Stimulated activated CD8-positive, alpha-beta memory T cell treated with anti-CD3 and anti-CD28 coated beads, Interleukin-4, amount 100 ng/mL, for 4 hours (primary cell): ENCODE measurements at places on chromosomes 1 and 21.

- no peak for DNase-seq
Observed at GRCh38 chr21:40841524-40842196, 5.3 kb downstream of the DSCAM start.

GRCh38 chr1:14894811-14895560, 258.6 kb upstream of the TMEM51 start:
- DNase-seq = no peak

- DNase-seq = no peak
Observed at GRCh38 chr1:117696561-117696960, 90.7 kb downstream of the TENT5C start.

- no peak for DNase-seq
Observed at GRCh38 chr1:110606657-110607535, 738 bp upstream of the KCNA2 start.

DNA sequence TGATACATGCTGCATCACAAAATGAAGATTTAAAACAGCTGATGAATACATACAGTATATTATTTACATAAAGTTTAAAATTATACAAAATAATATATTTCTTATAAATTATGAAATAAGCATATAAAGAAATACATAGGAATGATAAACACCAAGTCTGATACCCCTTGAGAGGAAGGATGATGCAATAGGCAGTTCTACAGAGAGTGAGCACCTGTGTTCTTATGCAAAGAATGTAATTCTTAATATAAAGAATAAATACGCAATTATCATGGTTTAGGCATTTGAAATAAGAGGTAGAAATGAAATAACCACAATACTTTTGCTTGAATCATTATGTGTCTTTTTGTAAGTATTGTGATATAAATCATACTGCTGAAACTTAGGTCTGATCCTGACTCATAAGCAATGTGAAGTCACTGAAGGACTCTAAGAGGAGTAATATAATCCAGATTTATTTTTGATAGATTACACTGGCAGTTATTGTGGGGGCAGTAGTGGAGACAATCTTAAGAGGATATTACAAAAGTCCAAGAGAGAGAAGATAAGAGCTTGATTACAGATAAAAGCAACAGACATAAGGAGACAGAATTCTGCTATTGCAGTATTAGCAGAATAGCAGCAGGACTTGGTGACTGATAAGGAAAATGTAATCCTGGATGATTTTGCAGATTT, 39.0 kb downstream of the TTLL7 start:
- DNase-seq = no peak

- DNase-seq = no peak
Observed at GRCh38 chr1:175893192-175893591, 149.8 kb upstream of the TNR start.

- peak; percentile 7 for DNase-seq
Observed at GRCh38 chr1:7810395-7810794, 26.3 kb downstream of the PER3 start.

DNA sequence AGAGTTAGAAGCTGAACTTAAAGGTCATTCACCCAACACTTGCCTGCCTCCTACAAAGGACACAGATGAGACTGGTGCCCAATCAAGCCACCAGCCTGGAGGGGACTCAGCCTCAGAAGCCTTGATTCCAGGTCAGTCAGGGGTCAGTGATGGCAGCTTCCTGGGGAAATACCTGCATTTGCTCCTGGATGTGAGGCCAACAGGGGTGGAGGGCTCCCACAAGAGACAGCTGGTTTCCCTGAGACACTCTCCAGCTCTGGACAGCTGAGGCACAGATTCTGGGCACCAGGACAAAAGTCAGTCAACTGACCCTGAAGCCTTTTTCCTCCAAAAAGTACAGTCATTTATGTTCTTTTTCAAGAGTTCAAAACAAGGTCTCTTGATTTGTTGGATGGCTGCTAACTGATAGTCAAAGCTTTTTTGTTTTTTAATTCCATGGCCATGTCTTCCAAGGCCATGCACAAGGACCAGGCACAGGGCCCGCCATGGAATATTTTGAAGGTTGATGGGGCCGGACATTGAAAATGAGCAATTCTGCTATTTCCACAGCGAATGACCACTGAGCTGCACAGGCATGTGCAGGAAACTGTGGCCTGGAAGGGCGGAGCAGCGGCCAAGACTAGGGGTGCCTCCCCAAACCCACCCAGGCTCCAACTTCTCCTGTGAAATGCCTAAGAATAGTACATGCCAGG, 1.8 kb downstream of the C2CD2 start:
- DNase-seq = no peak

DNA sequence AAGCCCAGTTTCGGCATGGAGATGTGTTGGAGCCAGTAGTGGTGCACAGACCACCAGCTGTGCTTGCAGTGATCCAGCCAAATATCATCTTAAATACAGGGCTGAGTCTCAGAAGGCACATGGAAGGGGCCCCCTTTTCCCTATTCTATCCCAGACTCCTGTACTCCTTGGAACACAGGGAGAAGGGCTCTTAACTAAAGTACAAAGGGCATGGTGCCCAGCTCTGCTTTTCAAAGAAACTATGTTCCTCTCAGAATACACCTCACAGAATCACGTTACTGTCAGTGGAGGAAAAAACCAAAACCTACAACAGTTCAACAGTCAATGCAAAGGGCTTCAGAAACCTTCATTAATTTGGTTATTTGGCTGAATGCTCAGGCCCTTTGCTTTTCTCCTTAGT, 180.6 kb upstream of the C1orf105 start:
- no peak for DNase-seq

GRCh38 chr1:31923901-31924535, 14.2 kb downstream of the PTP4A2 start:
- DNase-seq = no peak

- no peak for DNase-seq
Observed at GRCh38 chr1:41813226-41813625, 105.5 kb downstream of the HIVEP3 start.

DNA sequence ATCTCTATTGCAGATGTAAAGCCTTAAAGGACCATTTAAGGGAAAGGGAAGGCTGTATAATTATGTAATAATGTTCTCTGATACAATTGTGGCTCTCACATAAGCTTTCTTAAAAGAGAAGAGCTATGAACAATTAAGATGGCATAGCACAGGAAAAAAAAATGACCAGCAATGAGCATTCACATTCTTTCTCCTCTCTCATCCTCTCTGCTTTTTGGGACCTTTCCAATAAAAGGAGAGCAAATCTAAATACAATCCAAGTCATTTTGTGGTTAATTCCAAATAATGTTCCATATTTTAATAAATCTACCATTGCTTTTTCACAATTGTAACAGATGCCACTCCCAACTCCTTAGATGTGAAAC, 23.5 kb downstream of the SMYD3 start:
- DNase-seq = no peak

GRCh38 chr1:9892563-9893528, 17.2 kb downstream of the CTNNBIP1 start:
- no peak for DNase-seq

DNA sequence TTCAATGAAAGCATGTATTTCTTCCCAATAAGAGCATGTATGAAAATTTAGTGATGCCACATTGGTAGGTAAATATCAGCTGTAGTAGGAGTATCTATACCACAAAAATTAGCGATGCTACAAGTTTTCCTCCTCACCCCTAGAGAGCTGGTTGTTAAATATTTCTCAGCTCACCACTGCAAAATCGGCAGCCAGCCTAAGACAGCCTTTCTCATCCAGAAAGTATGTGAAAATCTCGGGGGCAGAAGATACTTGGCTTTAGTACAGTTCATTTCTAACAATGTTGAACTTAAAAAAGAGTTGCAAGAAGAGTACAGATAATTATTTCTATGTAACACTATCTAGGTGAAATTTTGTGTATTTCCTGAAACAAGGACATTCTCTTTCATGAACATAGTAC, 235.4 kb downstream of the TPR start:
- DNase-seq = no peak

DNA sequence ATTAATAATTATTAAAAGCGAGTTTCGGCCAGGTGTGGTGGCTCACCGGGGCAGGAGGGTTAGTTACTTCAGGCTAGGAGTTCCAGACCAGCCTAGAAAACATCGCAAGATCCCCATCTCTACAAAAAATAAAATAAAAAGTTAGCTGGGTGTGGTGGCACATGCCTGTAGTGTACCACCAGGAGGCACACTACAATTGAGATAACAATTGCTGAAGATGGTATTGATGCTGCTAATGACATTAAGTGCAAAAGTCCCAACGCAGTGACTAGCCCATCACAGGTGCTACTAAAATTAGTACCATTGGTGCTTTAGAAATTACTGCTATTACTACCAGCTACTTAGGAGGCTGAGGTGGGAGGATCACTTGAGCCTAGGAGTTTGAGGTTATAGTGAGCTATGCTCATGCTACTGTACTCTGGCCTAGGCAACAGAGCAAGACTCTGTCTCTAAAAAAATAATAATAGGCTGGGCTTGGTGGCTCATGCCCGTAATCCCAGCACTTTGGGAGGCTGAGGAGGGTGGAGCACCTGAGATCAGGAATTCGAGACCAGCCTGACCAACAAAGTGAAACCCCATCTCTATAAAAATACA, 156.6 kb downstream of the GREM2 start:
- DNase-seq = no peak

- no peak for DNase-seq
Observed at GRCh38 chr1:231286603-231287002, 45.6 kb downstream of the GNPAT start.

DNA sequence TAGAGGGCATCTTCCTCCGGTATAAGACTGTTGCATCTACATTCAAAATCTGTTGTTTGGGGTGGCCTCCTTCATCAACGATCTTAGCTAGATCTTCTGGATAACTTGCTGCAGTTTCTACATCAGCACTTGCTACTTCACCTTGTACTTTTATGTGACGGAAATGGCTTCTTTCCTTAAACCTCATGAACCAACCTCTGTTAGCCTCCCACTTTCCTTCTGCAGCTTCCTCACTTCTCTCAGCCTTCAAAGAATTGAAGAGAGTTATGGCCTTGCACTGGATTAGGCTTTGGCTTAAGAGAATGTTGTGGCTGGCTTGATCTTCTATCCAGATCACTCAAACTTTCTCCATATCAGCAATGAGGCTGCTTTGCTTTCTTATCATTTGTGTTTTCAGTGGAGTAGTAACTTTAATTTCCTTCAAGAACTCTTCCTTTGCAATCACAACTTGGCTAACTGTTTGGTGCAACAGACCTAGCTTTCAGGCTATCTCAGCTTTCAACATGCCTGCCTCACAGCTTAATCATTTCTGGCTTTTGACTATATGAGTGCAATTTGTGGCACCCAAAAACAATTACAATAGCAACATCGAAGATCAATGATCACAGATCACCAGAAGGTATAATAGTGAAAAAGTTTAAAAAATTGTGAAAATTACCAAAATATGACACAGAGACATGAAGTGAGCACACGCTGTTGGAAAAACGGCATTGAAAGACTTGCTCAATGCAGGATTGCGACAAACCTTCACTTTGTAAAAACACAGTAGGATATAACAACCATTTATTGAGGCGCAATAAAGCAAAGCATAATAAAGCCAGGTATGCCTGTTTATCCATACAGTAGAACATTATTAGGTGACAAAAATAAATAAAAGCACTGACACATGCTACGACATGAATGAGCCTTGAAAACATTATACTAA, 56.7 kb upstream of the GFI1 start:
- no peak for DNase-seq

- DNase-seq = no peak
Observed at GRCh38 chr1:81197591-81197990, 603.1 kb upstream of the ADGRL2 start.

- DNase-seq = no peak
Observed at GRCh38 chr1:41574842-41575241, 90.4 kb upstream of the EDN2 start.

- DNase-seq = no peak
Observed at GRCh38 chr1:65253800-65254319, 55.5 kb upstream of the DNAJC6 start.

DNA sequence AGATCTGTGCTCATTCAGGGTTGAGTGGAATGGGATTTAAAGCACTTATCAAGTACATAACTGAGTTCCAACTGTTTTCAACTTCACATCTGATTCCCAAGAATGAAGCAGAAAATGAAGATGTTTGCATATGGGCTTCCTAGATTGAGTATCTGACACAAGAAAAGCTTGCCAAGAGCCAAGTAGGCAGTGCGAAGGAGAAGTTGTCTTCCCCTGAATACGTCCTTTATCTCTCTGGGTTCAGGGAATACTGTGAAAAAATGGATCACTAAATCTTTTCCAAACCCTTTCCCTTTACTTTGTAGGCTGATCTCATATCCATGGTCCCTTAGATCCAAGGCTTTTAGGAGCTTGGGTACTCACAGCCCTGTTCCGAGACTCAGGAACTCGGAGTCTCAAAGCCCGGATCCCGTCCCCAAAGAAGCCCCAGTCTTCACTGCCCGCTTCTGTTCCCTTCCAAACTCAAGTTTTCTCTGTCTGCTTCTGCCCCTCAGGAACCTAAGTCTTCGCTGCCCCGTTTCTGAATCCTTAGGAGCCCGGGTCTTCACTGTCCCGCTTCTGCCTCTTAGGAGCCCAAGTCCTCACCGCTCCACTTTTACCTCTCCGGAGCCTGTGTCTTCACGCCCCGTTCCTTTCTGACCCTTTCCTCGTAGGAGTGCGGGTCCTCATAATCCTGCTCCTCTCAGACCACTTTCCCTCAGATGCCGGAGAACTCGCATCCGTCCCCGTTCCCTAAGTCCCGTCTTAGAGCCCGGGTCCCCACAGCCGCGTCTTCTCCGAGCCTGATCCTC, 616 bp downstream of the TAF12 start:
- no peak for DNase-seq

DNA sequence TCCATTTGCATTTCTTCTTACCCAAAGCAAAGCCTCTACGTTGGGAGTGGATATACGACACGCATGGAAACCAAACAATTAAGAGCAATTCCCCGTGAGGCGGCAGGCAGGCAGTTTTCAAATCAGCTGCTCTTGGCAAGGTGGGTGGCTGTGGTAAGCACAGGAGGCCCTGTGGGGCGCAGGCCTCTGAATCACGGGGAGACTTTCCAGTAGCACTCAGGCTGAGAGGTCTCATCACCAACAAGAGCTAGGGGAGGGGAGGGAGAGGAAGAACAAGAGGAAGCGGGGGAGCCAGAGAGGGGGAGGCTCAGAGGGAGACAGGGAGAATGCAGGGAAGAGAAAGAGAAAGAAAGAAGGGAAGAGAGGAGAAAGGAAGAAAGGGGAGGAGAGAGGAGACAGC, 56.4 kb downstream of the MT1HL1 start:
- no peak for DNase-seq

- DNase-seq = no peak
Observed at GRCh38 chr1:229430761-229431283, 3.1 kb downstream of the ACTA1 start.

- no peak for DNase-seq
Observed at GRCh38 chr1:32627596-32628162, 22.7 kb downstream of the ZBTB8OS start.
